ENCODE measurements at places on chromosomes 12 and 14. TPM values are rescaled to one million over a fixed set of nuclear protein-coding genes. Genes with fewer than 3 reads are reported as not detected.

Gene AMN
- total RNA-seq = 0.23 TPM

Gene ADAM20
- total RNA-seq = 0.23 TPM

Gene HOXC10
- total RNA-seq = not detected

Gene CATSPERB
- total RNA-seq = 0.91 TPM

Gene PPP1R36
- total RNA-seq = 0.14 TPM

Gene B4GALNT1
- 1.4 TPM for total RNA-seq

Gene CLEC14A
- total RNA-seq = not detected

Data from activated CD4-positive, alpha-beta T cell treated with anti-CD3 and anti-CD28 coated beads for 36 hours (primary cell).